ENCODE measurements at places on chromosomes 5 and 9. TPM values are rescaled to one million over a fixed set of nuclear protein-coding genes. Genes with fewer than 3 reads are reported as not detected.
A peak's percentile ranks its signal among the peaks of the same experiment; 100 is the strongest.

GRCh38 chr5:36239370-36240293, 2.1 kb downstream of the NADK2 start:
- peaks cover 55% of the 10 kb centered on the region for H3K4me1 ChIP-seq
- DNase-seq = no peak
- H3K4me3 ChIP-seq = peak overlapping the region; percentile 90
- no peaks in the 10 kb centered on the region for H3K27me3 ChIP-seq

DNA sequence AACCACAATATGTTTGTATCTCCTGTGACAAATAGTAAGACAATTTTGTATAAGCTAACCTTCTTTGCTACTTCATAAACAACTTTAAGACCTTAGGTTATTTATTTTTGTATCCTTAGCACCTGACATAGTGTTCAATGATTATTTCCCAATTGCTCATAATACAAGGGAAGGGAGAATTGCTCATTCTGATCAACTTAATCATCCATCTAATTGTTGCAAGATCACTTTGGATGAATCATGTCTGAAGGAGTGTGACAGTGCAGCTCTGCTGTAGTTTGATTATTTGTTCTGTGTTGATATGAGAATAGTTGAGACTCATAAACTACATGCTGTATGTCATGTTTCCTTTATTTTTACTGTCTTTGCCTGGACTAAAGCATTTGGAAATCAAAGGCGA, 721.3 kb upstream of the SEMA6A start:
- no peaks in the 10 kb centered on the region for H3K36me3 ChIP-seq
- no peak overlapping the region for H3K4me3 ChIP-seq
- no peaks in the 10 kb centered on the region for H3K27me3 ChIP-seq
- H3K27ac ChIP-seq = no peak overlapping the region
- peaks cover 29% of the 10 kb centered on the region for H3K4me1 ChIP-seq

INSL4 gene
- not detected for total RNA-seq

FCN1 gene
- 2.5 TPM for total RNA-seq

GRCh38 chr9:93008457-93008856, 50.0 kb upstream of the SUSD3 start:
- no peaks in the 10 kb centered on the region for H3K27me3 ChIP-seq
- H3K4me1 ChIP-seq = peaks cover 4% of the 10 kb centered on the region
- H3K27ac ChIP-seq = no peak overlapping the region

GRCh38 chr9:90815183-90815943, 13.7 kb downstream of the SYK start:
- no peaks in the 10 kb centered on the region for H3K27me3 ChIP-seq
- H3K36me3 ChIP-seq = no peaks in the 10 kb centered on the region
- H3K27ac ChIP-seq = peak overlapping the region; percentile 12
- no peak overlapping the region for H3K4me3 ChIP-seq
- DNase-seq = peak; percentile 78
